ENCODE measurements at places on chromosomes 5 and 9.

GRCh38 chr9:109815366-109815947 is 35.5 kb downstream of the PALM2AKAP2 start:
- no peak for DNase-seq

- no peak for DNase-seq
Observed at GRCh38 chr9:95105519-95106287, 211.8 kb downstream of the FANCC start.

- no peak for DNase-seq
Observed at GRCh38 chr5:136249678-136250266, 56.8 kb upstream of the SMIM32 start.

DNA sequence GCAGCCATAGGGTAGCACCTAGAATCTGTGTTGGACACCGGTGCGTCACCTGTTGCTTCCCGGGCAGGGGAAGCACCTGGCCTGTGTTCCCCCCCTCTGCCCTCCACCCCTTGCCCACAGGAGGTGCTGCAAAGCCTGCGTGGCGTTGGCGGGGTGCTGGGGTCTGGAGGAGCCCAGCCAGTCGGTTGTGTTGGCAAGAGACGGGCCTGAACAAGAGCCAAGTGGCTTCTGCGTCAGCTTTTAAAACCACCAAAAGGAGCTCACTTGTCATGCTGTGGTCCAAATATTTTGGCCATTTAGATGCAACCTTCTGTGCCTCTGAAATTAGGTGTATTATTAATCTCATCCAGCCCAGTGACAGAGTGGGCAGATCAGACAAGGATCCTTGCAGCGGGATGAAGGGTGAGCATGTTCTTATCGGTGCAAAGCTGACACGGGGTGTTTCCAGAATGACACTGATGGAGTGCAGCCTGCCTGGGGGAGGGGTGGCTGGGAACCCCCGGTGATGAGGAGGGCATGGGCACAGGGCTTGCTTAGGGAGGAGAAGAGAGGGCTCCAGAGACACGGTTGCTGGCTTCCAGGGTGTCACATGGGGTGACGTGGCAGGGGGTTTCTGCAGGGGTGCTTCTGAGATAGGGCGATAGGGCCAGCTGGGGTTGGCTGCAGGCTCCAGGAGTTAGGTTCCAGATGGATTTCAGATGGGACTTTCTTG is 9.7 kb upstream of the RXRA start:
- no peak for DNase-seq

DNA sequence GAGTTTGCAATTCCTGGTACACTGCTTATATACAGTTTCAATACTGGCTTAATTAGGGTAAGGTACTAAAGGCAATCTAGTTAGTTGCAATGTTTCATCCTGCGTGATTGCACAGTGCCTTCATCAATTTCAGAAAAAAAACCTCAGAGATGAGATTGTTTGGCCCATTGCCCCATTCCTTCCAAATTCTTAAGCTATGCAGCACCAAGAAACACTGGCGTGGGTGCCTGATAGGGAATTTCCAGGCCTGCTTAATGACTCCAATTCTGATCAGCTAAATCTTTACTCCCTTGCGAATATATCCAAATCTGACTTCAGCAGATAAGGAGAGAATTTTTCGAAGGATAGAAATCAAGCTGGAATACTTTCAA is 35.9 kb upstream of the GAS1 start:
- no peak for DNase-seq

DNA sequence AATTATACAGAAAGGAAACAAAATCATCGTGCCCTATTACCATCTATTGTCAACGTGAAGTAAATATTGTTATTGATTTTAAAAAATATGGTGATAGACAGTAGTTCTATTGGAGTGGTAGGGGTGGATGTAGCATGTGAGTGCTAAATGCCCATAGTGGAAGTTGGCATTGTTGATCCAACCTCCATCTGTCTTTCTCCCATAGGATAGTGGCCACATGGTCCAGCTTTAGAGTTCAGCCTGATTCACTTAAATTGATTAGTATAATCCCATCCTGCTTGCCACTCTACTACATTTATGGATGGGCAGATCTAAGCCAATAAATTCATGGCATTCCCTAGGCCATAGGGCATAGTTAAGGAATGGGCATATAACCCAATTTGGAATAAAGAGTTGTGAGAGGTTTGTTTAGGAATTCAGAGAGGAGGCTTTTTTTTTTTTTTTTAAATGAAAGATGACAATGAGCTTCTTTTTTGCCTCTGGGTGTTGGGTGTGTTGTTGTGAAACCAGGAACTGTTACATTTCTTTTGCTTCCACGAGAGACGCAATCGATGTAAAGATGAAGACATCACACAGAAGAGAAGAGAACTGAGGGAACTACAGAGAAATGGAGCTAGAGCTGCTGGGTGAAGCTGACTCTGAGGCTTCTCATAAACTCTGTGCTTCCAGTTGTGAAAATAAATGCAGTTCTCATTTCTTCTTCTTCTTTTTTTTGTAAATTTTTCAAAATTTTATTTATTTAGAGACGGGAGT is 12.5 kb upstream of the CHD1 start:
- no peak for DNase-seq
